ENCODE measurements at places on chromosomes 2 and 18. TPM values are rescaled to one million over a fixed set of nuclear protein-coding genes. Genes with fewer than 3 reads are reported as not detected.

Gene IMPACT
- total RNA-seq: 29.5 TPM

Gene CRYGD
- total RNA-seq: not detected

Gene ZBTB7C
- 0.33 TPM for total RNA-seq

Gene IL1B
- 0.26 TPM for total RNA-seq

Gene ST6GAL2
- not detected for total RNA-seq

Gene NOSTRIN
- not detected for total RNA-seq

Gene PCGF1
- total RNA-seq: 31.3 TPM

Gene CFC1
- total RNA-seq: not detected

Gene LYG2
- total RNA-seq: not detected

Gene UGT1A8
- total RNA-seq: not detected

Gene SKA1
- 1.0 TPM for total RNA-seq

GRCh38 chr18:60197671-60198462 is 174.7 kb downstream of the MC4R start:
- no peak for DNase-seq

GRCh38 chr2:200788121-200788718 is 23.5 kb upstream of the BZW1 start:
- DNase-seq: peak; percentile 50

GRCh38 chr2:241123816-241124536 is 21.9 kb upstream of the MTERF4 start:
- DNase-seq: no peak

DNA sequence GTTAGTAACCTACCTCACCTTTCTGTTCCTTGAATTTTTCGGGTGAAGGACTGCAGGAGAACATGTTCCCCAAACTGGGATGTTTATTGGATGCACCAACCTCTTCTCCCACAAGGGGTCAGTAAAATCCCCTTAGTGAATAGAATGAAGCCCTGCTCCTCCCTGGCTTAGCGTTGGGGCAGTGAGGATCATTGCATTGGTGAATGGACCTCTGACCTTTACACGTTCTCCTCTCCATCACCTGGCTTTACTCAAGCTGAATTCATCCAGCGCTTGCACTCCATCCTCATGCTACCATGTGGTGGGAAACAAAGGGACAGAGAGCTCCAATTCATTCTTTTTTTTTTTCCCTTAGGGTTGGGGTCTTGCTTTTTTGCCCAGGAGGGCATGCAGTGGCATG is 157.2 kb downstream of the MIB1 start:
- peak; percentile 25 for DNase-seq

DNA sequence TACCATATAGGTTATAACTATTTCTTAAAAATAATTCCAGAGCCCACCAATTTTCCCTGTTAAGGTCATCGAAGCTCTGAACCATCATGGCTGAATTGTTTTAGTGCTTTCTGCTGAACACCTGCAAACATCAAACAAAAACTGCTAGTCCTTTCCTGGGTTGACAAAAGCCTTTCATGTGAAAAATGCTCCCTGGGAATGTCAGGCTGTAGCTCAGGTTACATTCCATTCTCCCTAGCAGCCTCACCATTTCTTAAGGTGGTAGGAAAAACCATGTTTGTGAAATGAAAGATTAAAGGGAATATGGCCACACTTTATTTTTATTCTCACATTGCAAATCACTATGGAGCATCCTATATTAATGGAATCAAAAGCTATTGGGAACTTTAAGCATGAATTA is 5.7 kb downstream of the TCF4 start:
- peak; percentile 63 for DNase-seq

DNA sequence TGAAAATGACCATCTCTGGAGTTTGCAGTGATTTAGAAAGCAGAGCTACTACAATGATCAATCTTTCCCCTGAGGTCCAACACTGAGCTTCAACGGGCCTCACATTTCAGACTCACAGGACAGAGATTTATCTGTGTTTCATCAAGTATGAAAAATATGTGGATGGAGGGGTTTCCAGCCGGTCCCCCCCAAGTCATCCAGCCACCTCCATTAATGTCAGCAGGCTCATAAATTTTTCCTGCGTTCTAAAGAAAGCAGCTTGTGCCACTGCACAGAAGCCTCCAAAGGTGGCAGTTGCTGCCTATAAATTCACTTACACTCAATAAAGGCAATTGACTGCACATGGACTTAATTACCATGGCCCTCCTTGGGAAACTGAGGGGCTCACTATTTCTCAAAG is 117.4 kb upstream of the ACKR3 start:
- no peak for DNase-seq

DNA sequence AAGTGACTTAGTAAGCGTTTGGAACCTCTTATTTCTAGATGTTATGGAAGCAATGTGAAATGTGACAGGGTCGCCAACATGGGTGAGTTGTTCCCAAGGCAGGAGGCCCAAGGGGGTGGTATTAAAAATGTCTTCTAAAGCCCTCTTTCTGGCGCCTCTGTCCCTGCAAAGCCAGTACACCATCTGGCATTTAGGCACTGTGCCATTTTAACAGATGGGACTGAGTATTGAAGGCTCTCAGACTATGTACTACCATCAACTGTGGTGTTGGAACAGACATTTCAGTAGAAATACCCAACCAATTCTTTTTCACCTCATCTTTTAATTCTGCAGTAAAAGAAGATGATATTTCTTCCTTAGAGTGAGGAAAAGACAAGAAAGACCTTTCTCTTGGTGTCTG is 384.5 kb upstream of the MMADHC start:
- DNase-seq: peak; percentile 63

DNA sequence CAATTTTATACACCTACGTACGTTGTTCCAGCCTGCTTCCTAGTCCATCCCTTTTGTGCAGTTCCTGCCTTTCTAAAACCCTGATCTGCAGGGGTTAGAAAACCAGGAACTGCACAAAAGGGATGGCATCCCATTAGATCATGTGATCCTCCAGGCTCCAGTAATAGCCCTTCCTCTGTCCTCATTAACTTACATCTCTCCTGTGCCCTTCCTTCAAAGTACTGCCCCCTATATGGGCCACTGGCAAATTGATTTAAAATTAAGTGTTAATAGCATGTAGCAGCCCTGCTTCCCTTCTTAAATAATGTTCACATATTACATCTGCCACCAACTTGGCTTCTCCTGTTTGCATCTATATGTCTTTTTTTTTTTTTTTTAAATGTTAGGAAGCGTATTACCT is 61.3 kb upstream of the NXPH2 start:
- DNase-seq: no peak

DNA sequence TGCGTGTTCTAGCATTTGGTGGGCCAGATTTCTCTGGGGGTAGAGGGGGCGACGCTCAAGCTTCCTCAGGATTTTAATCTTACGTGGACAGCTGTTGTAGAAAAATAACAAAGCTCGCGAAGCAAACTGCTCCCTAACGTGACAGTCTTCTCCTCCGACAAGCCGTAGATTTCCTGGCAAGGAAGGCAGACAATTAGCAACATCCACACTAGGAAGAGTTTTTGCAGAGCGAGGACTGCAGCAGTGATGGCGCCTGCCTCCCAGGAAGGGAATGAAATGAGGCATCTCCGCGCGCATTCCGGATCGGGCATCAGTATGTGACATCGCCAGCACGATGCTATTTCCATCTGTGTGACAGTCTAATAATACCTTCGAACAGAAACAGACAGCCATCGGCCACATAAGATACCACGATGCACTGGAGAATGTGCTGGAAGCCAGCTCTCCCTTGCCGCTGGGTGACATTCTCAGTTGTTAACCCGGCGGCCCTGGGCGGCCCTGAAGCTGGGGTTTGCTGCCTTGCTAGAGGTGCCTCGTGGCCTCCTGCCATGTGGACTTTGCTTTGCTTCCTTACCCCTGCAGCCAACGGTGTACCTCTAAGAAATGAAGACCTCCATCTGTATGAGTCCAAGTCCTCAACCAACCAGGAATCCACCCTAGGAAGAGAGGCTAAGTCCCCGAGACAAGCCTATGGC is 101.8 kb upstream of the AGAP1 start:
- DNase-seq: no peak

- peak; percentile 80 for DNase-seq
These were observed 77.5 kb downstream of the GFPT1 start for GRCh38 chr2:69309351-69310110.

DNA sequence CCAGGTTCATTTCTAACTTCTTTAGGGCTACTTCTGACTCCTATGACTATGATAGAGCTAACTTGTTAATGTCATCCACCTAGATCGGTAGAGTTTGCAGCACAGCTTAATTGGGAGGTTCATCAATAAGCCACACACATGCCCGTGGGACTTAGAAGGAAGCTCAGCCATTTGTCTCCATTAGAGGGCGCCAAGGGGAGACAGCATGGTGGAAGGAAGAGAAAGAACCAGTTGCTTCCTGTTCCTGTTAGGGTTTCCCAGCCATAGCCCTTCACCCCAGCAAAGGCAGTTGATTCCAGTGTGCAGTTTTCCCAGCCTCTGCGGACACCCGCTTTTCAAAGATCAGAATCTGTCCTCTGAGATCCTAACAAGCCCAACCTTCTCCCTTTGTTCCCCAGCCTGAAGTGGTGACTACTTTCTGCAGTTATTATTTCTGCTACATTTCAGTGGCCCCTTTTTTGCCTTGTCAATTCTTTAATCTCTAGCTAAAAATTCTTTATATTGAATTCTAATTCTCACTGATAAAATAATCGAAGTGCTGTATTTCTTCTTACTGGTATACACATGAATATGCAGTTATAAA is 30.3 kb downstream of the MAIP1 start:
- peak; percentile 61 for DNase-seq

- no peak for DNase-seq
These were observed 58.7 kb downstream of the CD226 start for GRCh38 chr18:69889009-69889408.

DNA sequence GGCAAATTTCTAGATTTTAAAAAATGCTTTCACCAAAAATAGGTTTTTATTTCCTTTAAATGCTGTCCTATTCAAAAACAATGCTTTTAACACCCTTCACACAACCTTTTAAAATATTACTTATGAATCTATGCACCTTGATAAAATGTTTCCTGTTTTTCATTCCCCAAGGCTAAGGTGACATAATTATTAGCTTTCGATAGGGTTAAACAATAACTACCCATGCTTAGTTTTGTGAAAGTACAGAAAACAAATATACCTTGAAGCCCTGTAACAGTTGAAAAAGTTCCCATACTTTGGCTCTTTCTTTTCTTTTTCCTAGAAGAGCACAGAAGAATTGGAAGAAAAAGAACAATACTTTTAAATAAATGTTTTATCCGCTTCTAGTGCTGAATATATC is 54.9 kb upstream of the ITPRID2 start:
- DNase-seq: no peak

DNA sequence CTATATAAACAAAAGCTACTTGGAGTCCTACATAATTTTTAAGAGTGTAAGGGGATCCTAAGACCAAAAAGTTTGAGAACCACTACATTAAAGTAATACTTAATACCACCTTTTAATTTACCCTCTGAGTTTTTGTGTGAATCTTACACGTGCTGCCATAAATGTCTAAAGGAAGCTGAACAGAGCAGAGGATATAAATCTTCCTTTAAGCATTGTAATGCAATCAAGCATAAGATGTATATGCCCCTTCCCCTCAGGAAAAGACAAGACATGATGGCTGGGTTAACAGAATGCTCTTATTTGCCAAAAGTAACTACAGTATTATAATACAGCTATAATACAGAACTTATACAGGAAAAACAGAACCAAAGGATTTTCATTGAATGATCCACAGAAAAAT is 2.9 kb downstream of the ESCO1 start:
- DNase-seq: no peak

DNA sequence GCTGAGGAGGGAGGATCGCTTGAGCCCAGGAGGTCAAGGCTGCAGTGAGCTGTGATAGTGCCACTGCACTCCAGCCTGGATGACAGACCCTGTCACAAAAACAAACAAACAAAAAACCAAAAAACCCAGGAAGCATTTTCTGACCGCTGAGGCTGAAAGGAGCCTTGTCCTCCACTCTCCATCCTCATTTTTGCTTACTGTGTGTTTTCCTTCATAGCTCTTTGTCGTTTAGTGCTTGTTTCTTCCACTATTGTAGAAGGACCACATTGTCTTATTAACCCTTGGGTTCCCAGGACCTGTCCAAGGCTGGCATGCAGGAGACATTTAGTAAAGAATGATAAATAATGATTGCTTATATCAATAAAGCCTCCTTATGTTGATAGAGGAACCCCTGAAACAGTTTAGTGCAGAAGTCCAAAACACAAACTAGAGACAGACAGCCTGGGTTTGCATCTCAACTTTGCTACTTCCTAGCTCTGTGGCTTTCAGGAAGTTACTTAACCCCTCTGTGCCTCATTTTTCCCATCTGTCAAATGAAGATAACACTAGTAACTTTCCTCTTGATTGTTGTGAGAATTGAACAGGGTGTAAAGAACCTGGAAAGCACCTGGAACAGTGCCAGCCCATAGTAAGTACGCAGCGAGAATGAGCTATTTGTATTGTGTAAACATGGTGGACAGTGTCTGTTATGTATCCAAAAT is 126.0 kb downstream of the LPIN1 start:
- no peak for DNase-seq

DNA sequence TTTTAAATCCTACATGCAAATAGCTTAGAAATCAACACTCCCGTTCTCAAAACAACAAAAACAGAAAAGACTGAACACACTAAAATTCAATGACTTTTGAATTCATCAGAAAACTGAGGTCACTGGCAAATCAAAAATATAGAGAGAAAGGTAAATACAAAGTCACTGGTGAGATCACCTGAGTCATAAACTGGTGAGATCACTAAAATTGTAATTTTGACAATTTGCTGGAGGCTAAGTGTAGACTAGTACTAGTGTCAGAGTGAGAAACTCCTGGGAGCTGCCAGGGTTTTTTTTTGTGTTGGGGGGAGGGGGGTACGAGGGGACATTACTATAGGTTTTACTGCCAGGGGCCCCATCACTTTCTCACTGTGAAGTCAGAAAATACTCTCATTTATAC is 1876.0 kb upstream of the CELF4 start:
- no peak for DNase-seq

DNA sequence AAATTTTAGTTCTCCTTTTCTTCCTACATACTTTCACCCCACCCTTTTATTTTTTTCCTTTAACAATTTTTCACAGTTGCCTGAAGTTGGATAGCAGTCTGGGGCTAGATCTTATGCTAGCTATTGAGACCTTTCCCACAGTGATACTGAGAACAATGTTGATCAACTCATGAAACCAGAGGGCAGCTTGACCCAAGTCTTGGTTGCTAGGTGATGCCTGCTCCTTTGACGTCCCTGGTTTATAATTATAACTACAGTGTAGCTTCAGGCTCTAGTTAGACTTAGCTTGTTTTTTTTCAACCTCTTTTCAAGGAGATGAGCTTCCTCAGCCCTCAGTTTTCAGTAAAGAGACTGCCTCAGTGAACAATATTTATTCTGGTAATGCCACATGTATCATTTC is 648.5 kb downstream of the IRS1 start:
- no peak for DNase-seq

GRCh38 chr2:143431316-143431715 is 302.1 kb downstream of the ARHGAP15 start:
- DNase-seq: peak; percentile 56

- no peak for DNase-seq
These were observed 2.9 kb downstream of the HOXD11 start for GRCh38 chr2:176109946-176110345.

Measured in fibroblast of lung (primary cell).